NCI-H2107 (cell line): ENCODE measurements at places on chromosomes 7 and 10.

DNA sequence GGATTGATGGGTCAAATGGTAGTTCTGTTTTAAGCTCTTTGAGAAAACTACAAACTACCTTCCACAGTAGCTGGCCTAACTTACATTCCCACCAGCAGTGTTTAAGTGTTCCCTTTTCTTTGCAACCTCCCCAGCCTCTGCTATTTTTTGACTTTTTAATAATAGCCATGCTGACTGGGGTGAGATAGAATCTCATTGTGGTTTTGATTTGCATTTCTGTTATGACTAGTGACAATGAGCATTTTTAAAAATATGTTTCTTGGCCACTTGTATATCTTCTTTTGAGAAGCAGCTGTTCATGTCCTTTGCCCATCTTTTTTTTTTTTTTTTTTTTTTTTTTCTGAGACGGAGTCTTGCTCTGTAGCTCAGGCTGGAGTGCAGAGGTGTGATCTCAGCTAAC, 155.2 kb upstream of the BMPER start:
- DNase-seq, result no peak

- DNase-seq, result no peak
Measured at GRCh38 chr10:3476640-3477448, 304.3 kb upstream of the PITRM1 start.

- DNase-seq, result no peak
Measured at GRCh38 chr10:45811075-45811474, 36.2 kb downstream of the AGAP4 start.

- no peak for DNase-seq
Measured at GRCh38 chr10:124025660-124026588, 67.5 kb downstream of the CHST15 start.

DNA sequence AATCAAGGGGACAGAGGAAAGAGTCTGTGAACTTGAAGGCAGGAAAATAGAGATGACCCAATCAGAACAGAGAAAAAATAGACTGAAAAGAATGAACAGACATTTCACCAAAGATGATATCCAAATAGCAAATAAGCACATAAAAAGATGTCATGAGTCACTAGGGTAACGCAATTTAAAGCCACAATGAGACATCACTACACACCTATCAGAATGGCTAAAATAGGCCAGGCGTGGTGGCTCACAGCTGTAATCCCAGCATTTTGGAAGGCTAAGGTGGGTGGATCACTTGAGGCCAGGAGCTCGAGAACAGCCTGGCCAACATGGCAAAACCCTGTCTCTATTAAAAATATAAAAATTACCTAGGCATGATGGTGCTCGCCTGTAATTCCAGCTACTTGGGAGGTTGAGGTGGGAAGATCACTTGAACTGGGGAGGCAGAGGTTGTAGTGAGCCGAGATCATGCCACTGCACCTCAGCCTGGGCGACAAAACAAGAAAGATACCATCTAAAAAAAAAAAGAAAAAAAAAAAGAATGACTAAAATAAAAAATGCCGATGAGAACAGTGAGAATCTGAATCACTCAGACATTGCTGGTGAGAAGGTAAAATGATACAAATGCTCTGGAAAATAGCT, 100.9 kb downstream of the LHPP start:
- no peak for DNase-seq

- no peak for DNase-seq
Measured at GRCh38 chr10:19964625-19965024, 148.4 kb downstream of the PLXDC2 start.

DNA sequence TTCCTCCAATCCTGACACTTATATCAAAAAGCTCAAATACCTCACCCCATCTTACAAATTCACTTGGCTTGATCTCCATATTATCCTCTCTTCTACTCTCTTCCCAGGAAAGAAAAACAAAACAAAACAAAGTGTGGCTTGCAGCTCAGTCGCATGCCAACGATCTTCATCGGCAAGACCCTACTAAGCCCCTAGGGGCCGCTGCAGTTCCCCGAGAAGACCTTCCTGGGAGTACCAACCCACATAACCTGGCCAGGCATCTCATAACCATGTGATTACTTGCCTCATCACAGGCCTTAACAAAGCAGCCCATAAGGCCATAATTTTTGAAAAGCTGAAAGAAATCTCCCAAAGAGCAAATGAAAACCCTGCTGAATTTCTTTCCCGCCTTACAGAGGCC, 103.7 kb downstream of the ZNF92 start:
- peak; percentile 2 for DNase-seq

DNA sequence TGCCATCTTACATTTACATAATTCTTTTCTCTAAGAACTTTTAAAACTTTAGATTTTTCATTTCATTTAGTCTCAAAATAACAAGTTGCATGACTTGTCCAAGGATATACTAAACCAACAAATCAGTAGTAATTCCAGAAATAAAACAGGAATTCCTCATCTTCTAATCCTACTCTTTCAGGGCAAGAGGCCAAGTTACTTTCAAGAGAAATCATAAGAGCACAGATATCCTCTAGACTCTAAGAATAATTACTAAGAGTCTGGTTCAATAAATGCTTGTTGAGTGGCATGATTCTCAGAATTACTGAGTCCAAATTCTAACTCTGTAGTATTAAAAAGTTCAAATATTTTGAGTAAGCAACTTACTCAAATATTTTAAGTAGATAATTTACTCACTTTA, 12.9 kb downstream of the PDZD8 start:
- no peak for DNase-seq

GRCh38 chr7:140829720-140830119, 95.0 kb downstream of the BRAF start:
- DNase-seq, result no peak

GRCh38 chr10:1434912-1435692, 302.2 kb downstream of the ADARB2 start:
- peak; percentile 44 for DNase-seq

GRCh38 chr10:71319042-71319799, at the start of gene SLC29A3:
Gene SLC29A3, plus strand, starts transcription at chr10:71319259. Its CDS starts 51 bp downstream, at chr10:71319310.
- DNase-seq, result peak; percentile 17

GRCh38 chr10:101067356-101068083, 5.7 kb downstream of the KAZALD1 start:
- peak; percentile 8 for DNase-seq

GRCh38 chr7:103914147-103914899, 75.1 kb downstream of the RELN start:
- DNase-seq, result no peak

- no peak for DNase-seq
Measured at GRCh38 chr10:119783665-119784027, 57.8 kb downstream of the INPP5F start.

GRCh38 chr7:155670521-155670920, 26.1 kb downstream of the RBM33 start:
- DNase-seq, result no peak

GRCh38 chr7:33986951-33987947, 81.9 kb downstream of the BMPER start:
- no peak for DNase-seq

DNA sequence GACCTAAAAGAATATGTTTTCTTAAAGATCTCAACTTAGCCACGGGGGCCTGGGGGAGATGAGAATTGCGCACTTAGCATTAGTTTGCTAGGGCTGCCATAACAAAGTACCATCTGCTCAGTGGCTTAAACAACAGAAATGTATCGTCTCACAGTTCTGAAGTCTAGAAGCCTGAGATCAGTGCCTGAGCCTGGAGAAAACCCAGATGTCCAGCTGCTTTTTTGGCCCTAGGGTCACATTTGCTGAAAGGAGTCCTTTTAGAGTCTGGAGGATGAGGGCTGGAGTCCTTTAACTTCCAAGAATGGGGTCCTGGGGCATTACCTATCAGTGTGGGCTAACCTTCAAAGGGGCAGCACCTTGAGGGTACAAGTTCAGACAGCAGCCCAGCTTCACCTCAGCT, 48.2 kb downstream of the SMURF1 start:
- DNase-seq, result no peak

- no peak for DNase-seq
Measured at GRCh38 chr10:121104476-121105111, 253.4 kb downstream of the WDR11 start.

DNA sequence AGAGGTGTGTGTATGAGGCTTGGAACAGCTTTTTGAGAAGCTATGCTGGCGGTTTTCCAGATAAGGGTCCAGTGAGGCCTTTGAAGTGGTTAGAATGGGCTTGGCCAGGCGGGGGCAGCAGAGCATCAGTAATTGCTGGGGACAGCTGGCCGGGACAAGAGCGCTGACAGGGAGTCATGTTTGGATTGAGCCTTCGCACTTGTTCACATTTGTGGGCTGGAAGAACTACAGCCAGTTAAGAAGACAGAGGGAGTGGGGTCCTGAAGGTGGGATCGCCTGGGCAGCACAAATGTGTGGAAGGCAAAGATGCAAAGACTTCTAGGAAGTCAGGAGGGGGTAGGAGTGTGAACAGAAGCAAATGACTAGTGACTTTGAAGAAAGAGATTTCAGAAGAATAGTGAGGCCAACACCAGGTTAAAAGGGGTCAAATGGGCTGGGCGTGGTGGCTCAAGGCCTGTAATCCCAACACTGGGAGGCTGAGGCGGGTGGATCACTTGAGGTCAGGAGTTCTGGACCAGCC, 12.7 kb upstream of the SDHAF3 start:
- DNase-seq, result peak; percentile 38

DNA sequence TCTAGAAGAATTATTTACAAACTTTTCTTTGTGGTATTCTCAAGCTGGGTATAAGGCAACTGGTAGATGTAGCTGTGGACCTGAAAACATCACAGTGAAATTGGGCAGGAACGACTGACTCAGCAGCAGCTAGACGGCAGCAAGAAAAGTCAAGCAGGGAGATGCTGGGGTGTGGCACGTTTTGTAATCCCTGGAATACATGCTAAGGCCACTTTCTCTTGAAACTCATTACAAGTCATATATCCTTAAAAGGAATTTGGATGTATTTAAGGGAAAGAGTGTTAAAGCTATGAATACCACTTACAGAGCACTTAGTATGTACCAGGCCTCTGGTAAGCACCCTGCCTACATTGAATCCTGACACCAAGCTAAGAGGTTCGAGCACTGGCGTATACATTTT, 17.4 kb downstream of the BEND7 start:
- no peak for DNase-seq

- DNase-seq, result no peak
Measured at GRCh38 chr10:96584035-96584434, 2.8 kb downstream of the TM9SF3 start.

DNA sequence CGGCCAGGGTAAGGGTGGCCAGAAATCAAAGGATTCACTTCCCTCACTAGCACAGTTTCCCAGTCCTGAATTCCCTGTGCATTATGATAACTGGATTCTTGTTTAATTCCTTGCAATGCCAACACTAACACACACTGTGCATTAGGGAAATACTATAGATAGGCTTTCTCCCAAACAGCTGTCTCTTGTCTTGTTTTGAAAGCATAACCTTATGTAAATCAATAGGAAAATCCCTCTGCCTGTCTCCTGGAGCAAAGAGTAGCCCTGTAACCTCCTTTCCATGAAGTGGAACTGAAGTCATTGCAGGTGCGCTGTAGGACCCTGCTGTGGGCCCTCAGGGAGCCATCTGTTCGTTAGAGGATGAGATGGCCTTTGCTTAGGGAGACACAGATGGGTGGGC, 82.8 kb upstream of the FAM171A1 start:
- DNase-seq, result no peak

DNA sequence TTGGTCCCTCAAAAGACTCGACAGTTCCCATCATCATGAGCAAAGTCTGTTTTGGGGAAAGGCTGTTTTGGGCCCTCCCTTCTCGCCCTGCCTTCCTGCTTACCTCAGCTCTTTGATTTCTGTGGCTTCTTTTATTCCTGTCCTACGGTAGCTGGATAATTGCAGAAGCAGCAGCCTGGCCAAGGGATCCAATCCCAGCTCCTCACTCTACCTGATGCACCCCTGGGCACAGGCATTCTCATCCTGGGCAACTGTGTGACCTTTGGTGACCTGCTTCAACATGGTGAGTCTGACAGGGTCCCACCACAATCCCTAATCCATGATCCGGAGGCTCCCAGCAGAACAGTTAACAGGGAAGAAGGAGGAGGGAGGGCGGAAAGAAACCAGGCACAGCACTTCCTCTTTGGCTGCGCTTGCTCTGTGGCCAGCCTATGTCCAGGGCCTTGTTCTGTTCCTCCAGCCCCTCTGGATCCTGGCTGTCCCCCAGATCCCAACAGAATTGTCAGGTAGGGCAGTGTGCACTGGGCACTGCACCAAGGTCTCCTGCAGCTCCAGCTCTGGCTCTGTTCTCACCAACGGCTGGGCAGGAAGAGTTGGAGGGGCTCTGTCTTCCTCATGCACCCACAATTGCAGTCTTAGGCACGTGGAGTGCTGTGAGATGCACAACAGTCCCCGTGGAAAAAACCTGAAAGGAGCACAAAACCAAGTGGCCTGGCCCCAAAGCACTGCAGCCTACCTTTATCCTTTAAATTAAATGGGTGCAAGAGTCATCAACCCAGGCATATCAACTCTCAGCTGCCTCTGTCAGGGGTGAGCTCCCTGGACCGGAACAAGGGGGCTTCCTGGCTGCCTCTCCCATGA, 144.4 kb downstream of the PTPN20 start:
- DNase-seq, result no peak

GRCh38 chr7:88306590-88307048, at the start of gene STEAP4:
Gene STEAP4, minus strand, starts transcription at chr7:88306894. Its CDS starts 22,625 bp downstream, at chr7:88284269.
- DNase-seq, result no peak

DNA sequence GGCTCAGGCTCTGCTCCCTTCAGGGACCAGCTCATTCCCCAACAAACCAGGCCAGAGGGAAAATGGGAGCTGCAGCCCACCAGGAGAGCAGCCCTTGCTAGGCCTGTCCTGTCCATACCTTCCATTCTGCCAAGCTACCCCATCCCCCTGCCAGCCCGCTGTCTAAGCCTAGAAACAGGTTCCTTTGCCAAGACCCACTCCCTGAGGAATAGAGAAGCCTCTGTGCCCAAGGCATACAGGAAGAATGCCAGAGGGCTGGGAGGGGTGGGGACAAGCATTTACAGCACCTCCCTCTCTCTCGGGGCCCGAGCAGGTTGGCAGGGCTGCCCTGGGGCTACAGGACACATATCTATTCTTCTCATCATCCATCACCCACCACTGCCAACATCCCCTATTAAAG, 178.3 kb downstream of the GRID1 start:
- DNase-seq, result no peak

DNA sequence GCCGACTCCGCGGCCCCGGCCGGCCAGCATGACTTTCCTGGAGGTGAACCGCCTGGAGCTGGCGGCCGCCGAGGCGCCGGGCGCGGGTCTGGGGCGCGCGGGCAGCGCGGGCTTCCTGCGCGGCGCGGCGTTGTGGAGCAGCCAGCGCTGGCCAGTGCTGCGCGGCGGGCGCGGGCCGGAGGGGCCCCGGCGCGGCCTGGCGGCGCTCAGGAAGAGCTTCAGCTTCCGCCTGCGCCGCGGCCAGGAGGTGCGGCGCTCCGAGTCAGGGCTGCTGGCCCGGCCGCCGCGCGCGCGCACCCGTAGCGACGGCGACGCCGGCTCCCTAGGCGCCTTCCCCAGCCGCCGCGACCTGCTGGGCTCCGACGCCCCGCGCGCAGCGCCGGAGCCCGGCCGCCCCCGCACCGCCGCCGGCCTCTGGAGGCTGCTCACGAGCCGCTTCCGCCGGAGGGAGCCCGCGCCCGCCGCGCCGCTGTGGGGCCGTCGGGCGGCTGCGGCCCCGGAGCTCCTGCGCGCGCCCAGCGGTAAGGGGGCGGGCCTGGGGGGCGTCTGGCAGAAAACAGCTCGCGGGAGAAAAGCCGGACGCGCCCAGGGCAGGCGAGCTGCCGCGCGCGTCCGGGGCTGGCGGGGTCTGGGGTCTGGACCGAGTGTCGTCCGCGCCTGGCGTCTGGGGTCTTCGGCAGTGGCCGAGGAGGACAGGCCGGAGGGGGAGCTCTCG, 29.0 kb downstream of the AGAP3 start:
- DNase-seq, result no peak
